ELR (cell line): ENCODE measurements at places on chromosomes 13 and 19.

DNA sequence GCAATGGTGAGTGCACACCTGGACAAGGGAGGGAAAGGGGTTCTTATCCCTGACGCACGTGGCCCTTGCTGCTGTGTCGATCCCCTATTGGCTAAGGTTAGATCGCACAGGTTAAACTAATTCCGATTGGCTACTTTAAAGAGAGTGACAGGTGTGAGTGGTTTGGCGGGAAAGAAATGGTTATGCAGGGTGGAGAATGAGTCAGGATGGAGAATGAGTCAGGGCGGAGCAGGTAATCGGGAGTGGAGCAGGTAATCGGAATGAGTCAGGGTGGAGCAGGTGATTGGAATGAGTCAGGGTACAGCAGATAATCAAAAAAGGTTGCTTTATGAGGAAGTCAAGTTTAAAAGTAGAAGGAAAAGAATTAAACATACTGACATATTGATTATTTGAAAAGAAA, 24.4 kb upstream of the SIAH3 start:
- DNase-seq, result no peak

DNA sequence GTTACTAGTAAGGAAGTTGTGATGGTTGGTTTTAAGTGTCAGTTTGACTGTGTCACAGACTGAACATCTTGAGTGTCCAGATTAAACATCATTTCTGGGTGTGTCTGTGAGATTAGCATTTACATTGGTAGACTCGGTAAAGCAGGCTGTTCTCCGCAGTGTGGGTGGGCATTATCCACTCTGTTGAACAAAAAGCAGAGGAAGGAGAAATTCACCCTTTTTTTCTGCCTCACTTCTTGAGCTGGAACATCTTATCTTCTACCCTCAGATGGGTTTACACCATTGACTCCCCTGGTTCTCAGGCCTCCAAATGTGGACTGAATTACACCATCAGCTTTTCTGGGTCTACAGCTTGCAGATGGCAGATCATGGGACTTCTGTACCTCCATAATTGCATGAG, 63.7 kb upstream of the ZDHHC20 start:
- no peak for DNase-seq

DNA sequence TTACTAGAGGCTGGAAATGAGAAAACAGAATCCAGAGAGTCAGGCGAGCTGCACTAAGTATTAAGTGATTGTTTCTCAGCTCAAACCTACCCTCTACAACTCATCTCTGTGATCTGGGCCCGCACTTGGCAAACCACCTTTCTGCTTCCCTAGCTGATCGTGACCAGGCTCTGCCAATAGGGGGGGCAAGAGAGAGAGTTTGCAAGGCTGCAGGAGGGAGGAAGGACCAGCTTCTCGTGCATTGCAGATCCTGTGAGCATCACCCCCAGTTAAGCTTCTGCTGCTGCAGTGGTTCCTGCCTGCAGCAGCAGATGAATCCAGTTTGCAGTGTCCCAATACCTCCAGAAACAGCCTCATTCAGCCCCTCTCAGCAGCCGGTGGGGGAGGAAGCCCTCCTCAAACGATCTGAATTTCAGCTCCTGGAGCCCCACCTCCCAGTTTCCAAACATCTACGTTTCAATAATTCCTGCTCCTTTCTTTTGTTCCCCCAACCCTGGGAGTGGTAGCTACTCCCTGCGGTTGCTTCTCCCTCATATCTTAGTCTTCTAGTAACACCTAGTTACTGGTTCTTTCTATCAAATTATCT, 20.0 kb downstream of the XRCC1 start:
- peak; percentile 74 for DNase-seq

DNA sequence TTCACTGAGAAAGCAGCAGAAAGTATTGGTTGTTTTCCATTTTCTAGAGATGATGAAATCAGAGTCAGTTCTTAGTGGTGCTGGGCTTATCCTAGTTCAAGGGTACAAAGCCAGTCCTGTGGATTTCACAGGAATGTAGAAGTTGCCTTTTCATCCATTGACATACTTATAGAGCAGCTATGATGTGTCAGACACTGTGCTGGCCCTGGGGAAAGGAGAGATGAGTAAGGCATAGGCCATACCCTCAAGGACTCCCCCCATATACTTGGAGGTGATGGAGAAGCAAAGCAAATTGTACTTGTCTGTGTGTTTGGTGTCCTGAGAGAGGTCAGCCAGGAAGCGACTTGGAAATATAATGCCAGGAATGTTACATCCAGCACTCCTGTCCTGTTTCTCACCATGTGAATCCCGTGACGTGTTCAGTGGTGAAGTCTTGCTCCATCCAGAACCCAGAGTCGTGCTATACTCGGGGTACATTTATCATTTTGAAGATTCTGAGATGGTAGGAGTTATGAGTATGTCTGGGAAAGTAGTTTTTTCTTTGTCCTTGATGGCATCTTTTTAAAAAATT, 22.6 kb downstream of the ERCC5 start:
- peak; percentile 39 for DNase-seq

- peak; percentile 50 for DNase-seq
These were observed 4.1 kb downstream of the KATNAL1 start for GRCh38 chr13:30303269-30303668.

- DNase-seq, result no peak
These were observed 14.2 kb downstream of the KCTD15 start for GRCh38 chr19:33810821-33811220.

DNA sequence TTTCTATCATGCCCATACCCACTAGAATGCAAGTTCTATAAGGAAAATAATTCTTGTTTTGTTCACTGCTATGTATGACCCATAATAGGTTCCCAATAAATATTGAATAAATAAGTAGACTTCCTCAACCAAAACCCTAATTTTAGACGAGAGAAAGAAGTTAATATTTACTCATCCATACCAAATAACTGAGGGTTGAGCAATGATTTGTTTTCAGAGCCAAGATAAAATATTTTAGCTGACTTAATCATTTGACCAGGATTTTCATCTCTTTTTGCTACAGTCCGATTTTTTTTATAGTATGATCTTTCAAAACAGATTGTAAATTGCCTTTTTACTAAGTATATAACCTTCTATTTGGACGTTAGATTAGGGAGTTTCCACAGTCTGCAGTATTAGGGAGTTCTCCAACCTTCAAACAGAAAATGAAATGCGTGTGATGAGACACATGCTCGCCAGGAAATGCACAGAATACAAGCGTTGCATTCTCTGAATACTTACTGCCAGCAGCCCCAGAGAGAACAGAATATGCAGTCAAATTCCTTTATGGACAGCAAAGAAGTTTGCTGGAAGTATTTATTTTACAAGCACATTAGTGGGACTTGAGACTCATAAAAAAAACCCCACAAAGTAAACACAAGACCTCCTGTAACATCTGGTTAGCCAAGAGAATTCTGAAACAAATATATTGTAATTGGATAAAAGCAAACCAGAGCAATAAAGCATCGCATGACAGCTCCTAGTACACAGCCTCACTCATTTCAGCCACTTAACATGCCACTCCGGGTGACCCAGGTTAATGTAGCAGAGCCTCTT, 230.0 kb downstream of the MYO16 start:
- DNase-seq, result peak; percentile 24

DNA sequence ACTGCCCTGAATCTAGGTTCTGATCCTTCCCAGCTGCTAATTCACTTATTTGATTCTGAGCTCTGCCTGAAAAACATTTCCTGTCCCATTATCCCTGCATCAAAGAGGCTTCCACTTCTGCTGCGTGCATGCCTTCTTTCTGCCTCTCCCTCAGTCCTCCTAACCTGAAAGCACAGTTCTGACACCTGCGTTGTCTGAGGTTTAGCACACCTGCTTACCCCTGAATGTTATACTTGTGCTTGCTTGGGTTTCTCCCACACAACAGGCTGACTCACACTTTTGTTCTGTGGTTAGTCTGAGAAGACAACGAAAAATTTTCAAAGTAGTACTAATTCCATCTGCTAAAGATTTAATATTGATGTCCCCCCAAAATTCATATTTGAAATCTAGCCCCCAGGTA, 3.1 kb upstream of the SOHLH2 start:
- DNase-seq, result no peak

DNA sequence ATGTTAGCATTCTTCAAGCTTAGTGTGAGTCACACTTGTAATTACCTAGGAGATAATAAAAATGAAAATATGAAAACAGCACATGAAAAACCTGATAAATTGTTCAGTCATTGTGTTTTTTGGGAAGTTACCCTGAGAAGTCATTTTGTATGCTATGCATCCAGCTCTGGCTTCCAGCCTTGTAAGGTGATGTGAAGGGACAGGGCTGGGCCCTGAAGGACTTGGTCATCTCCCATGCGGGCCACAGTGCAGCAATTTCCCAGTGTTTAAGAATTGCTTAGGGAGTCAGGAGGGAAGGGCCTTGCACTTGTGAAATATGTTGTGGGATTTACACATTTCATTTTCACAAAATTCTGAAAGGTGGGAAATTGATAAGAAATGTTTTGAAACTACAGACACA, 41.3 kb downstream of the ARHGEF7 start:
- DNase-seq, result no peak

GRCh38 chr13:65606622-65607021, 1623.5 kb downstream of the PCDH9 start:
- DNase-seq, result peak; percentile 37

DNA sequence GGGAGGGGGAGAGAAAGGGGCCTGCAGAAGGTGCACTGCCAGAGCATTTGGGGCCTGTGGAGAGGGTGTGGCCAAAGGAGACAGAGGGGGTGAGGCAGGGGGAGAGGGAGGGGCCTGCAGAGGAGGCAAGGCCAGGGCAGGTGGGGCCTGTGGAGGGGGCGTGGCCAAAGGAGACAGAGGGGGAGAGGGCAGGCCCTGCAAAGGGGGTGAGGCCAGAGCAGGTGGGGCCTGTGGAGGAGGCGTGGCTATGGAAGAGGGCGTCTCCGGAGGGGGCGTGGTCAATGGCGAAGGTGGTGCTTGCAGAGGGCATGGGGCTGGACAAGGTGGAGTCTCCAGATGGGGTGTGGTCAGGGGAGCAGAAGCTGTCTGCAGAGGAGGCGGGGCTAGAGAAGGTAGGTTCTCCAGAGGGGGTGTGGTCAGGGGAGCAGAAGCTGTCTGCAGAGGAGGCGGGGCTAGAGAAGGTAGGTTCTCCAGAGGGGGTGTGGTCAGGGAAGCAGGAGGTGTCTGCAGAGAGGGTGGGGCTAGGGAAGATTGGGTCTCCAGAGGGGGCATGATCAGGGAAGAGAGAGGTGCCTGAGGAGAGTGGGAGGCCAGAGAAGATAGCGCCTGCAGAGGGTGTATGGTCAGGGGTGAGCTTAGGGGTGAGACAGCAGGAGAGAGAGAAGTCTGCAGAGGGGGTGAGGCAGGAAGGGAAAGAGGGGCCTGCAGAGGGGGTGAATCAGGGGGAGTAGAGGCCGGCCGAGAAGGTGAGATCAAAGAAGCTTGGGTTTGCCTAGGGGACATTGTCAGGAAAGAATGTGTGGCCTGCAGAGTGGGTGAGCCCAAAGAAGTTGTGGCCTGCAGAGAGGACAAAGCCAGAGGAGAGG, 3.4 kb downstream of the PRR36 start:
- DNase-seq, result peak; percentile 77

GRCh38 chr13:97976610-97977521, 23.4 kb downstream of the IPO5 start:
- DNase-seq, result peak; percentile 50

GRCh38 chr13:79541426-79542049, 60.6 kb downstream of the NDFIP2 start:
- peak; percentile 69 for DNase-seq

DNA sequence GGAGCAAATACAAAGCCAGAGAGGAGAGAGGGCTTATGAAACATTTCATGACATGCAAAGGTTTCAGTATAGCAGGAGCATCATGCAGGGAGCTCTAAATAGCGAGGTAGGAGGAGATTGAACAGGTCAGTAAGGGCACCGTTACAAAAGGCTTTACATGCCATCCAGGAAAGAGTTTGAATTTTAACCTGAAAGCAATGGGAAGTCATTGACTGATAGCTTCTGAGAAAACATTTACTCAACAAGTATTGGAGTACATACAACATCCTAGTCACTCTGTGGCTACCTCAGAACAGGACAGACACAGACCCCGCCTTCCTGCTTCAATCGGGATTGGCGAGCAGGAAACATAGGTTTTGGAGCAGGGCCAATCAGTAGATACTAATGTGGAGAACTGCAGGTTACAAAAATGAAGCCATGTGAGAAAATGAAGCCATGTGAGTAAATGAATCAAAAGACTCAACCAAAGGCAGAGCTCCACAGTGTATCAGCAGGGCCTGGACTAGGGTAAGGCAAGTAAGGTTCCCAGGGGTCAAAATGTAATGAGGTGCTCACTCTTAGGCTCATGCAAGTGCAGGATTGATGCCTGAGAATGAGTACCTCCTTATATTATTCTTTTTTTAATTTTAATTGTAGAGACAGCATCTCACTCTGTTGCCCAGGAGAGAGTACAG, 46.8 kb upstream of the FNDC3A start:
- DNase-seq, result no peak

DNA sequence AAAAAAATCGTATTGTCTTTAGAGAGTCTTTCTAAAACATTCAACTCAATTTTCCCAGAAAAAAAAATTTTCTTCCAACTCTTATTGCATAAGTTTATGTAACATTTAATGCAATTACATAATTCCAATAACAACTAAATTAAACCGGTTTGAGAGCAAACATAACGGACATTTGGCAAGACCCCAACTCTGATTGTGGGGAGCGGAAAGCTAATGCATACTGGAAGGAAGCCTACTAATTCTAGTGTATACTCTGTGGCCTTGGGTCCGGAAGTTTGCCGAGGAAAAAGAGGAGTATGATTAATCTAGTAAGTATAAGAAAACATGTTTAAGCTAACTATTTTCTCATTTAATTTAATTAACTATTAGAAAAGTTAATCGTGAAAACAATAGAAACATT, 21.3 kb upstream of the MIR17HG start:
- DNase-seq, result no peak

- no peak for DNase-seq
These were observed 1.9 kb upstream of the RASA3 start for GRCh38 chr13:114134111-114134943.

GRCh38 chr19:49952479-49952836, 8.5 kb downstream of the SIGLEC11 start:
- no peak for DNase-seq

DNA sequence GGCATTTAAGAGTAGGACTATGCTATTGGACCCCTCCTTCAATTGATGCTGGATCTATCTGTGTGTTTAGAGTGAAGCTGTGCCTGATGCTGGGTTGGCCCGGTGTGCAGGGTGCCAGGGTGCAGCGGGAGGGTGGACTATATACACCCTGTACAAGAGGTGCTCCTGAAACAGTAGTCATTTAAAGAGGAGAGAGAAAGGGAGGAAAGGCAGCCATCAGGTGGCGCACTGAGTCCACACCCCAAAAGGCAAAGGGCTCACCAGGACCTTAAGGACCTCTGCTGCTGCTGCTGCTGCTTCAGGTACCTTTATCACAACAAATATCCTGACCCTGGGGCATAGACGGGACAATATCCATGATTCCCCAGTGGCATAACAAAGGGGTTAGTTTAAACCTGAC, 39.4 kb downstream of the ZNF136 start:
- peak; percentile 12 for DNase-seq

GRCh38 chr13:114146629-114147028, 14.2 kb upstream of the RASA3 start:
- peak; percentile 29 for DNase-seq

- no peak for DNase-seq
These were observed 849.4 kb upstream of the MIR17HG start for GRCh38 chr13:90498096-90498495.
